ENCODE measurements at places on chromosomes 7 and 10. TPM values are rescaled to one million over a fixed set of nuclear protein-coding genes. Genes with fewer than 3 reads are reported as not detected.

HMX2 gene
- total RNA-seq = not detected

PIP4K2A gene
- total RNA-seq = 92.7 TPM

TMEM213 gene
- total RNA-seq = not detected

FAM24B gene
- 13.1 TPM for total RNA-seq

ACHE gene
- 0.17 TPM for total RNA-seq

CDH23 gene
- total RNA-seq = 0.57 TPM

RFC2 gene
- 89.1 TPM for total RNA-seq

NAMPT gene
- total RNA-seq = 417 TPM

ADAM22 gene
- total RNA-seq = 1.5 TPM

GRCh38 chr10:26326851-26327250, 110.3 kb downstream of the GAD2 start:
- H3K27me3 ChIP-seq = peaks cover 2% of the 10 kb centered on the region
- H3K4me3 ChIP-seq = no peak overlapping the region
- H3K27ac ChIP-seq = no peak overlapping the region
- DNase-seq = no peak
- H3K4me1 ChIP-seq = no peaks in the 10 kb centered on the region
- H3K36me3 ChIP-seq = no peaks in the 10 kb centered on the region

DNA sequence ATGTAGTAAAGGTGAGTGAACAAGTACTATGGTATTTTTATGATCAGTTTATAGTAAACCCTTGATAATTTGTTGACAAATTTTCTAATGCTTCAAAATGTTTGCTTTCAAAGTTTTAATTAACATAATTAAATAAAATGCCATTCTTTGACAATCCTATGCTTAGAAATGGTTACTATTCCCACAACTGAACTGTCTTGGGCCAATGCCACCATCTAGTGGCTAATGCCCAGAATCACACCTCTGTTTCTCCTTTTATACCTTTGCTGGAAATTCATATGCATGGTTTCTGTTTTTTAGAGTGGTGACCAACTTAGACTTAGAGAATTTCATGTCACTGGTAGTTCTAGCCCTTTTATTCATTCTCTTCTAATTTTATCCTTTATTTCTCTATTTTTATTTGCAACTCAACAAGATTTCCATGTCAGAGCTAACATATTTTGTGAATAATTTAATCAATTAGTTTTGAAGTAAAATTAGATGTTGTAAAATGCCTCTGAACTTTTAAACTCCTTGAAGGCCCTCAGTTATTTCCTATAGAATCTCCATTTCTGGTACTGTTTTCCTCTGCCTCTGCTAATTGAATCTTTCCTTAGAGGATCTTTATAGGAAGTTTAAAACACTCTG, 31.1 kb downstream of the PCGF5 start:
- no peaks in the 10 kb centered on the region for H3K27me3 ChIP-seq
- no peak overlapping the region for H3K27ac ChIP-seq
- H3K36me3 ChIP-seq = peaks cover 38% of the 10 kb centered on the region
- H3K4me1 ChIP-seq = peaks cover 5% of the 10 kb centered on the region

- H3K36me3 ChIP-seq = peaks cover 32% of the 10 kb centered on the region
- DNase-seq = no peak
- H3K27me3 ChIP-seq = no peaks in the 10 kb centered on the region
- H3K4me1 ChIP-seq = peaks cover 6% of the 10 kb centered on the region
- H3K27ac ChIP-seq = no peak overlapping the region
These were observed 25.7 kb downstream of the SUV39H2 start for GRCh38 chr10:14904316-14904732.

- no peak overlapping the region for H3K4me3 ChIP-seq
- no peak for DNase-seq
- no peak overlapping the region for H3K27ac ChIP-seq
- H3K36me3 ChIP-seq = no peaks in the 10 kb centered on the region
- no peaks in the 10 kb centered on the region for H3K4me1 ChIP-seq
These were observed 64.2 kb downstream of the LRMDA start for GRCh38 chr10:75495434-75496190.

- H3K36me3 ChIP-seq = no peaks in the 10 kb centered on the region
- DNase-seq = no peak
- no peak overlapping the region for H3K4me3 ChIP-seq
- H3K27me3 ChIP-seq = no peaks in the 10 kb centered on the region
These were observed 1183.4 kb upstream of the AUTS2 start for GRCh38 chr7:68414631-68415425.

- H3K4me1 ChIP-seq = peaks cover 20% of the 10 kb centered on the region
- H3K27ac ChIP-seq = no peak overlapping the region
- H3K4me3 ChIP-seq = no peak overlapping the region
- peaks cover 22% of the 10 kb centered on the region for H3K36me3 ChIP-seq
- H3K27me3 ChIP-seq = no peaks in the 10 kb centered on the region
- no peak for DNase-seq
These were observed 11.5 kb downstream of the ARL3 start for GRCh38 chr10:102702742-102703141.

DNA sequence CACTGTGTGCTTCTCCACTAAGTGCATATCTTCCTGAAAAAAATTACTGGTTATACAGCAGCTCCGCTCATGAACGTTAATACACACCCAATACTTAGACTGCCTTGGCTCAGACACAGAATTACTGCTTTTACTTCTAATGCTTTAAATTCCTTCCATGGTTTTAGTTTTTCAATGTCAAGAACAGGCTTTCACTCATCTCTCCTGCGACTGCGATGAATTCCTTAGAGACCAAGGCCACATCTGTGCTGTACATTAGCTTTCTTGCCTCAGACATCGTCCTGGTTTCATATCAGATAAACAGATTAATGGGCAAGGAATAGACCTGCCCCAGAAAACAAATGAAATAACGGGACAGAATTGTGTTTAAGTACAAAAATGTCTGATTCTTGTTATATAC, 120.2 kb downstream of the CYP26A1 start:
- no peak overlapping the region for H3K27ac ChIP-seq
- no peak for DNase-seq
- H3K27me3 ChIP-seq = peaks cover 7% of the 10 kb centered on the region

GRCh38 chr7:78140109-78140508, 341.5 kb downstream of the PHTF2 start:
- no peaks in the 10 kb centered on the region for H3K4me1 ChIP-seq
- H3K27me3 ChIP-seq = no peaks in the 10 kb centered on the region
- no peaks in the 10 kb centered on the region for H3K36me3 ChIP-seq
- no peak overlapping the region for H3K4me3 ChIP-seq
- no peak for DNase-seq

- H3K4me1 ChIP-seq = peaks cover 26% of the 10 kb centered on the region
- peaks cover 8% of the 10 kb centered on the region for H3K36me3 ChIP-seq
- H3K4me3 ChIP-seq = no peak overlapping the region
- no peak for DNase-seq
These were observed 114.1 kb downstream of the ZFAND4 start for GRCh38 chr10:45558425-45558824.

DNA sequence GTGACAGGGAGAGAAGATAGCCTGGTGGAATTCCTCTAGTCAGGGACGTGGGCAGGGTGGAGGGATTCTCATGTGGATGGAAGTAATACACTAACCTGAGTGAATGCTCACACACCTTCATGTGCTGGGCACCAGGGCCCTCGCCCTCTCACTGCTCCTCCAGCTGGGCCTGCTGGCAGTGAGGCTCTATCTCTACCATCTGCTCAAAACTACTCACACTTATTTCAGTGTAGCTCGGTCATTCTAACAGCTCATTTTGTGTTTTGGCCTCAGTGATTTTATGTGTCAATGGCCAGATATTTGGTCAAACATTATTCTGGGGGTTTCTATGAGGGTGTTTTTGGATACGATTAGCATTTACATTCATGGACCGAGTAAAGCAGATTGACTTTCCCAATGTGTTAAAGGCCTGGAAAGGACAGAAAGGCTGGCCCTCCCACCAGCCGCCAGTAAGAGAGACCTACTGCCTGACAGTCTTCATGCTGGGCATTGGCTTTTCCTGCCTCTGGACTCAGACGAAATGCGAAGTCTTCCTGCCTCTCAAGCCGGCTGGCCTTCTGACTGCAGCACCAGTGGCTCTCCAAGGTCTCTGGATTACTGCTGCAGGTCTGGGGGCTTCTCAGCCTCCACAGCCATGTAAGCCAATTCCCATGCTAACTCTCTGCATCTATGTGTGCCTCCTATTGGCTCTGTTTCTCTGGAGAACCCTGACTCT, 335.4 kb downstream of the CXCL12 start:
- H3K27ac ChIP-seq = no peak overlapping the region
- no peak for DNase-seq
- peaks cover 11% of the 10 kb centered on the region for H3K27me3 ChIP-seq
- no peaks in the 10 kb centered on the region for H3K4me1 ChIP-seq
- no peaks in the 10 kb centered on the region for H3K36me3 ChIP-seq
- H3K4me3 ChIP-seq = no peak overlapping the region

GRCh38 chr10:71251319-71251718, 38.9 kb downstream of the UNC5B start:
- no peak overlapping the region for H3K4me3 ChIP-seq
- H3K4me1 ChIP-seq = no peaks in the 10 kb centered on the region
- no peaks in the 10 kb centered on the region for H3K36me3 ChIP-seq
- peaks cover 6% of the 10 kb centered on the region for H3K27me3 ChIP-seq
- DNase-seq = no peak

DNA sequence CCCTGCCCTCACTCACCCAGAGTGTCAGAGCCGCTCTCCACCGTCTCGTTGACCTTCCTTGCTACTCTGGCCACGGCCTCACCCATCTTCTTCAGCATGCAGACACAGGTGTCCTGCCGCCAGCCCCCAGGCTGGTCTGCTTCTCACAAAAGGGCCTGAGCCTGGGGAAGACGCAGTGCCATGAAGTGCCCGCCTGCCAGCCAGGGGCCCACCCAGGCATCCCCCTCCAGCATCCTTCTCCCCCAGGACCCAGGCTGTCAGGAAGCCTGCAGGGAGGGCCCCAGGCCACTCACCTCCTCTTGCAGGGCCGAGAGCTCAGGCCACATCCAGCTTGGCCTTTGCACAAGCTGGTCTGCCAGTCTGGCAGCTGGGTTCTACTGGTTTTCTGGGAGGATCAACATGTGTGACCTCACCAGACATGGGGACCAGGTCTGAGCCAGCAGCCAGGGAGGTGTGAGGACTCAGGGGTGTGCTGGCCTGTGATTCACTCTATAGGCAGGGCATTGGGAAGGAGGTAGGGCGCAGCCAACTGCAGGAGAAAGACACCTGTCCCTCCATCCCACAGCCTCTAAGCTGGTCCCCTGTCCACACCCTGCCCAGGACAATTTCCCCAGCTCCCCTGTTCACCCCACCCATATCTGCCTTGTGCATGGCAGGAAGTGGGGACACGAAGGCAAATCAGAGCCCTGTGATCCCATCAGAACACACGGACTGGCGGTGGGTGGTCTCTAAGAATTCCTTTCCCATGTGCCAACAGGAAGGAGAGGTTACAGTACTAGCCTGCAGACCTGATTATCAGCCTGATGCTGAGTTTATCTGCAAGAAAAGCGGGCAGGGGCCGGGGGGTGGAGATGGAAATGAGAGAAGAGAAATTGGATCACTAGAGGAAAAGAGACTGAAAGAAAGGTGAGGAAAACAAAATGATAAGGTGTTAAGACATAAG, 5.7 kb downstream of the LRRC20 start:
- H3K36me3 ChIP-seq = no peaks in the 10 kb centered on the region
- no peak for DNase-seq
- H3K4me1 ChIP-seq = peaks cover 12% of the 10 kb centered on the region
- H3K27ac ChIP-seq = no peak overlapping the region
- no peak overlapping the region for H3K4me3 ChIP-seq

- H3K27ac ChIP-seq = no peak overlapping the region
- no peak overlapping the region for H3K4me3 ChIP-seq
- no peak for DNase-seq
- H3K4me1 ChIP-seq = no peaks in the 10 kb centered on the region
These were observed 98.4 kb upstream of the PTPRZ1 start for GRCh38 chr7:121774563-121774962.

GRCh38 chr7:25870574-25870973, 281.4 kb upstream of the NFE2L3 start:
- H3K27me3 ChIP-seq = peaks cover 61% of the 10 kb centered on the region
- DNase-seq = no peak
- no peak overlapping the region for H3K27ac ChIP-seq
- H3K4me3 ChIP-seq = no peak overlapping the region
- no peaks in the 10 kb centered on the region for H3K36me3 ChIP-seq

- H3K27me3 ChIP-seq = no peaks in the 10 kb centered on the region
- no peaks in the 10 kb centered on the region for H3K36me3 ChIP-seq
- no peak overlapping the region for H3K4me3 ChIP-seq
- no peak for DNase-seq
These were observed 202.9 kb downstream of the TRIL start for GRCh38 chr7:28755255-28755654.

- no peak for DNase-seq
- H3K4me3 ChIP-seq = no peak overlapping the region
- H3K4me1 ChIP-seq = no peaks in the 10 kb centered on the region
- no peak overlapping the region for H3K27ac ChIP-seq
- no peaks in the 10 kb centered on the region for H3K36me3 ChIP-seq
These were observed 149.2 kb downstream of the GNAT3 start for GRCh38 chr7:80362677-80363076.

DNA sequence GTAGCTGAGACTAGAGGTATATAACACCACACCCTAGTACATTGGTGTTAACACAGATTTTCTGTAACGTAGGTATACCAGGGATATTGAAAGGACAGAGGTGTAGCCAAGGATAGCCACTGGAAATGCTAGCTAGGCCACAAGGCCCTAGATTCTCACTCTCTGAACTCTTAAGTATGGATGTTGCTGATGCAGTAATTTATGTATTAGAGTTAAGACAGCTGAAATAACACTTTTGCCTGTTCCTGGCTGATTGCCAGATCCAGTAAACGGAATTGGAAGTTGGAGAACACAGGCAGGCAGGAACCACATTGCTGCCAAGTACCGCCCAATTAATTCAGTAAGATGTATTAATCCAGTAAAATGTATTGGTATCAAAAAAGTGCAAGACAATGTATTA, 1.8 kb downstream of the CALU start:
- H3K36me3 ChIP-seq = peaks cover 15% of the 10 kb centered on the region
- no peaks in the 10 kb centered on the region for H3K27me3 ChIP-seq
- H3K4me1 ChIP-seq = peaks cover 35% of the 10 kb centered on the region
- no peak overlapping the region for H3K4me3 ChIP-seq
- H3K27ac ChIP-seq = no peak overlapping the region
- no peak for DNase-seq
